ENCODE measurements at places on chromosomes 7 and 10. TPM values are rescaled to one million over a fixed set of nuclear protein-coding genes. Genes with fewer than 3 reads are reported as not detected.
A peak's percentile ranks its signal among the peaks of the same experiment; 100 is the strongest.

DNA sequence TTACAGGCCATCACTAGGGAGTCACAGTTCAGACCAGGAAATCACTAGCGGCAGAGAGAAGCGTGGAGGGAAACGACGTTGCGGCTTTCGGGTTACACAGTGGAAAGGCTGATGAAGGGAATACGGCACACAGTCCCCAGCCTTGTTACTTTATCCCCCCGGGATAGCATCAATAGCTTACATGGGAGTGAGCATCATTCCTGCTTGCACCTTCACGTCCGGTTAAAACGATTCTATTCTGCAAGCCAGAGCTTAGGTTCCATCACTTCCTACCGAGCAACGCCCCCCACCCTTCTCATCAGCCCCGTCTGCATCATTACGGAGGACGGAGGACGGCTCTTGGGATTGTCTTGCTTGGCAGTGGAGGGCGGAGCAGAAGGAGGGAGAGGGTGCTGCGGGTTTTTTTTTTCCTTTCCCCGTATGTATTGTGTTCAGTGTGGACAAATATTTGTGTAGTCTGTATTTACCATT lies 124.9 kb downstream of the CLEC2L start:
- H3K36me3 ChIP-seq, result no peaks in the 10 kb centered on the region
- no peak overlapping the region for H3K27ac ChIP-seq
- DNase-seq, result no peak
- no peaks in the 10 kb centered on the region for H3K27me3 ChIP-seq
- no peak overlapping the region for H3K4me3 ChIP-seq

SPDYE2 gene
- total RNA-seq, result not detected

GRCh38 chr7:101563198-101563901 lies 65.7 kb downstream of the MYL10 start:
- no peaks in the 10 kb centered on the region for H3K36me3 ChIP-seq
- H3K4me3 ChIP-seq, result no peak overlapping the region
- no peaks in the 10 kb centered on the region for H3K27me3 ChIP-seq
- no peaks in the 10 kb centered on the region for H3K4me1 ChIP-seq
- no peak overlapping the region for H3K27ac ChIP-seq

PON1 gene
- not detected for total RNA-seq

DNA sequence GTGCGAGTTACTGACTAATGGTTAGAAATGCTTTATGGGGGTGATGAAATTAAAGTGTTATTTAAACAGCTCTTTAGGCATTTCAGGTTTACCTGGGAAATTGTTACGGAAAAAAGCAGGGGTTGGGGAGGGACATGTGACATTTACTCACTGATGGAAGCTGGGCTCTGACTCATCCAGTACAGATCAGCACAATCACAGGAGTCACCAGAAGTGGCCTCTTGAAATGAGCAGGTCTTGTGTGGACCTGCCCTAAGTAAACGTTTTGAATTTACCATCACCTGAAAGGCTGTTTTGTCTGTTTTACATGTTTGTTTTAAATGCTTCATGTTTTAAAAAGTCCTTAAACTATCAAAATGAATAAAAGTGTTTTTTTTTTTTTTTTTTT lies 2.3 kb downstream of the GLRX3 start:
- no peak overlapping the region for H3K4me3 ChIP-seq
- peaks cover 17% of the 10 kb centered on the region for H3K4me1 ChIP-seq
- no peaks in the 10 kb centered on the region for H3K36me3 ChIP-seq
- DNase-seq, result peak; percentile 45

DNA sequence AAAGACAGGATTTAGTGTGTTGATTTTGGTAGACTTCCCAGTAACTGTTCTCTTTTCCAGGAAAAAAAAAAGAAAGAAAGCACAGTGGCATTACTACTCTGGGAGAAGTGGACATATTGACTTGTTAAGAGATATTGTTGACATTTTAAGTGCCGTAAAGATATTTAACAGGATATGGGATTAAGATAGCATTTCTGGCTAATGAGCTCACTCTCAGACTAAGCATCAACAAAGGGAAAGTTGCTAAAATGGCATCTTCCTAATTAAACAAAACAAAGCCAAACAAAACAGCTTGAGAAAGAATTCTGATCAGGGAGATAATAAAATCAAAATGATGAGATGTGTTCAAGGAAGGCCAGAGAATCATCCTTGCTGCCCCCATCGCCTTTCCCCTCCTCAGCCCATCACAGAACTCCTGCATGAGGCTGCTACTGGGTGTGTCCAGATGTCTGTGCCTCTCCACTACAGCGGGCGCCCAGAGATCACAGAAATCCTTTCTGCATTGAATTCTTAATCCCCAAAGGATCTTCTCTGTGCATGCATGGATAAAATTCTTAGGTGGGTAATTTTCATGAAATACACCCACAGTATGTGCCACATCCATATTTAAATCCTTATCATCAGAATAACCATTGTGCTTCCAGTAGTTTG lies 270.5 kb downstream of the POU6F2 start:
- H3K27ac ChIP-seq, result no peak overlapping the region
- no peaks in the 10 kb centered on the region for H3K27me3 ChIP-seq
- H3K36me3 ChIP-seq, result no peaks in the 10 kb centered on the region

GRCh38 chr7:106176414-106177299 lies 64.5 kb upstream of the SYPL1 start:
- no peaks in the 10 kb centered on the region for H3K27me3 ChIP-seq
- H3K27ac ChIP-seq, result no peak overlapping the region
- DNase-seq, result peak; percentile 88
- H3K4me1 ChIP-seq, result peaks cover 20% of the 10 kb centered on the region

GRCh38 chr10:126352453-126352852 lies 35.8 kb downstream of the ADAM12 start:
- H3K4me1 ChIP-seq, result no peaks in the 10 kb centered on the region
- no peaks in the 10 kb centered on the region for H3K27me3 ChIP-seq
- no peaks in the 10 kb centered on the region for H3K36me3 ChIP-seq
- no peak overlapping the region for H3K27ac ChIP-seq
- no peak for DNase-seq

SLC35B4 gene
- 8.2 TPM for total RNA-seq

DNA sequence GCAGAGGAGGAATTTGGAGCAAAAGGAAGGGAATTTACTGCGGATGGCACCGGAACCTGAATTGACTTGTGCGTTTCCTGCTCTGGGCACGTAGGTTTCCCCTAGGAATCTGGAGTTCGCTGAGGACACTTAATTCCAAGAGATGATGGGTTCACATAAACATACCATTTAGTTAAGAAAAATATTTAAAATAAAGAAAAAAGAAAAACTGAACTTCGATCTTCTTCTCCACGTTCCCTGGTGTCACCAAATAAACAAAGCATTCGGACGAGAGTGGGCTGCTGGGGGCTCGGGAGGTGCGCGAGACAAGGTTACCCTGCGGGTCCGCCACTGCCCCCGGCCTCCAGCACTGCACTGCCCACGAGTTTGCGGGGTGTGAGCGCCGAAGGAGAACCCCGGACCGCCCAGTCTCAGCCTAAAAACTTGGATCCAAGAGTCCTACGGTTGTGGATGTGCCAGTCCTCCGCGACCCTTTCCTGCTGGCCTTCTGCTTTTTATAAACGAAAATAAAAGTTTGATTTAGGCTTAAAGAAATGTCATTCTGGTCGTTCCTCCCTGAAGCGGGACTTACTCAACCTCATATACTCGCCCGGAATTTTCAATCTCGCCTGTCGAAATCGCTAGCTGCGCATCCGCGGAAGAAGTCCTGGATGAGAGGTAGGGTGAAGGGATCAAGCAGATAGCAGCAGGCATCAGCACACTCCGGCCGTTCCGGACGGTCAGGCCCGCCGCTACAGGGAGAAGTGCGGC lies 30.3 kb downstream of the SKIDA1 start:
- H3K27me3 ChIP-seq, result no peaks in the 10 kb centered on the region
- peak; percentile 37 for DNase-seq
- peaks cover under 1% of the 10 kb centered on the region for H3K4me1 ChIP-seq
- peak overlapping the region; percentile 55 for H3K4me3 ChIP-seq

GRCh38 chr10:104080762-104081161 lies 4.9 kb downstream of the COL17A1 start:
- DNase-seq, result peak; percentile 12
- H3K27ac ChIP-seq, result no peak overlapping the region
- no peaks in the 10 kb centered on the region for H3K27me3 ChIP-seq
- no peak overlapping the region for H3K4me3 ChIP-seq
- no peaks in the 10 kb centered on the region for H3K36me3 ChIP-seq

DNA sequence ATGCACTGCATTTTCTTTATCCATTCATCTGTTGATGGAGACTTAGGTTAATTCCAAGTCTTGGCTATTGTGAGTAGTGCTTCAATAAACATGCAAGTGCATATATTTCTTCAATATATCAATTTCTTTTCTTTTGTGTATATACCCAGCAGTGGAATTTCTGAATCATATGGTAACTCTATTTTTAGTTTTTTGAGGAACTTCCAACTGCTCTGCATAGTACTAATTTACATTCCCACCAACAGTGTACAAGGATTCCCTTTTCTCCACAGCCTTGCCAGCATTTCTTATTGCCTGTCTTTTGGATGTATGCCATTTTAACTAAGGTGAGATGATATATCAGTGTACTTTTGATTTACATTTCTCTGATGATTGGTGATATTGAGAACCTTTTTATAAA lies 145.2 kb downstream of the LYZL1 start:
- H3K4me3 ChIP-seq, result no peak overlapping the region
- H3K27ac ChIP-seq, result no peak overlapping the region
- H3K27me3 ChIP-seq, result no peaks in the 10 kb centered on the region
- DNase-seq, result no peak

DNA sequence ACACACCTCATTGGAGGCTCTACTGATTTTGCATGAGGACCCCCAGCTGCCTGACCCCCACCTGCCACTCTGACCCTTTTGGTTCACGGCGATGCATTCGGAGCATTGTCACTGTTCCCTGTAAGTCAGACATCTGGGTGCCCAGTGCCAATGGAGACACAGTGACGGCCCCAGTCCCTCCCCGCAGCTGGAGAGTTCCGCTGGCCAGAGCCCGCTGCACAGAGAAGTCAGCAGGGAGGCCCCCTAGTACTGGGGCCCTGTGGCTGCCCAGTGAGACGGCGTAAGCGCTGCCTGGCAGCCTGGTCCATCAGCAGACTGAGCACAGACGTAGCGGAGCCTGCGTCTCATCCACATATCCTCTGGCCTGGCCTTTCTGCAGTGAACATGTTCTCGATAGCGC lies 77.5 kb downstream of the NKX6-2 start:
- no peak overlapping the region for H3K4me3 ChIP-seq
- H3K36me3 ChIP-seq, result peaks cover 4% of the 10 kb centered on the region
- no peak for DNase-seq
- H3K27ac ChIP-seq, result no peak overlapping the region

DNA sequence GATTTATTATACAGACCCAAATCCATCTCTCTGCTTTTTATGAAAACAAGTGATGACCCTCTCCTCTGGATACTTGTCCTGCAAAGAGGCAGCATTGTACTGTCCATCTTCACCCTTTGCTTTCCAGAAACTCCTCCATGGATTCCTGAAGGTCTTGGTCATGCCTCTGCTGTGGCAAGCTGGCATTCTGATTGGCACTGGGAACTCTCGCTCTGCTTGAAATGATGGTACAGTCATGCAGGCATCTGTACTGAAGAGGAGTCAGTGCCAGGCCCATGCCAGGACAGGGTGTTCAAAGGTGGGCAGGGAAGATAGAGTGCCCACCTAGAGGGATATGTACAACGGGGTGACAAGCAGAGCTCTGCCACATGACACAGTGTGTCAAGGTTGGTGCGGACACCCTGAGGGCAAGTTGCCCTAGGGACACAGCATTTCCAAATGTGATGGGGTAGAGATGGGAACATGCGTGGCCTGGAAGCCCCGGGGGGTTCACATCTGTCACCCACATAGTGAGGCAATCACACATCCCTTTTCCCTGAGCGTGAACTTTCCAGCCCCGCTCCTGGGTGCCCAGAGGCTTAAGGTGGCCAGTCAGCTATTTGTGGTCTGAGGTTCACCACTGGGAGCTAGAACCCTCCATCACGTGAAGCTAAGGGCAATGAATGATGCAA lies 235.7 kb upstream of the TCERG1L start:
- H3K4me3 ChIP-seq, result no peak overlapping the region
- H3K27ac ChIP-seq, result no peak overlapping the region
- DNase-seq, result no peak
- H3K27me3 ChIP-seq, result no peaks in the 10 kb centered on the region
- no peaks in the 10 kb centered on the region for H3K4me1 ChIP-seq

ITGB8 gene
- 14.0 TPM for total RNA-seq

- no peak for DNase-seq
- H3K27ac ChIP-seq, result no peak overlapping the region
- no peaks in the 10 kb centered on the region for H3K27me3 ChIP-seq
- H3K4me3 ChIP-seq, result no peak overlapping the region
- no peaks in the 10 kb centered on the region for H3K4me1 ChIP-seq
- no peaks in the 10 kb centered on the region for H3K36me3 ChIP-seq
These were observed 384.7 kb upstream of the FZD8 start for GRCh38 chr10:36026656-36027390.

DNA sequence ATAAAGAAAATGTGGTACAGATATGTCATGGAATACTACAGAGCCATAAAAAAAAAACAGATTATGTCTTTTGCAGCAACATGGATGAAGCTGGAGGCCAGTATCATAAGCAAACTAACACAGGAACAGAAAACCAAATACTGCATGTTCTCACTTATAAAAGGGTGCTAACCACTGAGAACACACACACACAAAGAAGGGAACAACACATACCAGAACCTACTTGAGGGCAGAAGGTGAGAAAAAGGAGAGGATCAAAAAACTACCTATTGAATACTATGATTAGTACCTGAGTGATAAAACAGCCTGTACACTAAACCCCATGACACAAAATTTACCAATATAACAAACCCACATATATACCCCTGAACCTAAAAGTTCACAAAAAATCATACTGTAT lies 144.6 kb downstream of the TPK1 start:
- no peaks in the 10 kb centered on the region for H3K36me3 ChIP-seq
- H3K27ac ChIP-seq, result no peak overlapping the region
- no peaks in the 10 kb centered on the region for H3K27me3 ChIP-seq
- DNase-seq, result no peak

DNA sequence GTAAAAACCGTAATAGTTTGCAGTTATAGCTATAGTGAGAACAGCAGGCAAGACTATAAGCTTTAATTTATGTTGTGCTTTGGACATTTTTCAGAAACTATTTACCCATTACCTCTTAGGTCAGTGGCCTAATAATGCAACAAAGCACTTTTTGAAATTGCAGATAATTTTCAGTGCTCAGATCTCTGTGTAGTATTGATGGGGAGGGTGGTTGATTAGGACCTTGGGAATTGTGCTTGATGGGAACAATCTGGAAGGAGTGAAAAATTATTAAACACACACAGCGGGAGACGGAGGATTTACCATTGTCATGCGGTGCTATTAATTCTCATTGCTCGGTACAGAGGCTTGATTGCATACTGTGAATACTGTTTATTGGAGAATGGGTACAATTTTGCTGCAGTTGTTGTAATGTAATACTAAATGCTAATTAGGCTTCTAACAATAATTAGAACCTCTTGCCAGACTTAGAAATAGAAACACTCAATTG lies 304.8 kb downstream of the LRMDA start:
- no peaks in the 10 kb centered on the region for H3K4me1 ChIP-seq
- no peak for DNase-seq
- no peaks in the 10 kb centered on the region for H3K27me3 ChIP-seq
- H3K27ac ChIP-seq, result no peak overlapping the region
- no peaks in the 10 kb centered on the region for H3K36me3 ChIP-seq
- no peak overlapping the region for H3K4me3 ChIP-seq

Data from thyroid gland (tissue), 4 donors.